ENCODE measurements at places on chromosomes 3 and 15.

- no peak for DNase-seq
- H3K4me3 ChIP-seq = no peak overlapping the region
- no peak overlapping the region for H3K27ac ChIP-seq
- H3K27me3 ChIP-seq = no peaks in the 10 kb centered on the region
- H3K36me3 ChIP-seq = no peaks in the 10 kb centered on the region
Observed at GRCh38 chr15:34361278-34361677, 5.7 kb downstream of the LPCAT4 start.

GRCh38 chr3:8835385-8835784 is 66.0 kb upstream of the OXTR start:
- no peaks in the 10 kb centered on the region for H3K4me1 ChIP-seq
- no peaks in the 10 kb centered on the region for H3K27me3 ChIP-seq
- H3K36me3 ChIP-seq = no peaks in the 10 kb centered on the region
- H3K27ac ChIP-seq = no peak overlapping the region
- no peak overlapping the region for H3K4me3 ChIP-seq

GRCh38 chr15:65212097-65212496 is 824 bp upstream of the CILP start:
- no peak overlapping the region for H3K4me3 ChIP-seq
- H3K4me1 ChIP-seq = no peaks in the 10 kb centered on the region
- H3K36me3 ChIP-seq = no peaks in the 10 kb centered on the region
- no peak overlapping the region for H3K27ac ChIP-seq

DNA sequence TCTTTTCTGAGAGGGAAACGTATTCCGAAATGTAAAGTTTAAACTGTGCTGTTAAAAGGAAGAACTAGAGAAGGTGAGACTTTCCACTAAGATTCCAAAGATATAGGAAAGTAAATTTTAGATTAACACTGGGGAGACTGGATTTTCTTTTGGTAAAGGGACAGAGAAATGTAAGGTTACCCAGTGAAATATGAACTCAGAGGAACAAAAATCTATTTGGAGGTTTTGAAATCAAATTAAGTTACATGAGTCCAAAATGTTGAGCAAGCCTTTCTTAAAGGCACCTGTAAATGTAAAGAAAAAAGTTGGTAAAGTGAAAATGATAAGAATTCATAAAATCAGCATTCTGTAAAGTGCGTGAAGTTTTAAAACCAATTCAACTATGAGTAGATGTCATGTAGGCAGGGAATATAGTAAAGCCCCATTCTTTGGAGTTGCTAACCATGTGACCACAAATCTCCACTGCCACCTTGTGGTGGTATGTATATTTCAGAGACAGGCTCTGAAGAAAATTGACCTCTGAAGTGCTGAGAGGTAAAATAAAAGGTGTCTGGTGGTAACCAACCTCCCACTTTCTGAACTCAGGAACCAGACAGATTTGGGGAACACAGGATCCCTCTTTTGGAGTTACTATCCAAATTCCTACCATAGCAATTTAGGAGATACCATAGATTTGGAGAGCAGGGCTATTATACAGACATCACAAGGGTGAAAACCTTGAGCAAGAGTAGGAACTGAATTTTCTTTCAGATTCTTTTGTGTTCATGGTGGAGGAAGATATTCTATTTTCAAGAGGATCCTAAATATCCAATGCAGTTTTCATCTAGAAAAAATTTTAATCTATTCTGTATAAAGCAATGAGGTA is 215.3 kb downstream of the ROBO2 start:
- DNase-seq = no peak
- H3K4me3 ChIP-seq = no peak overlapping the region
- no peaks in the 10 kb centered on the region for H3K4me1 ChIP-seq
- H3K27ac ChIP-seq = no peak overlapping the region
- no peaks in the 10 kb centered on the region for H3K27me3 ChIP-seq

Data from aorta (tissue), 5 donors.